ENCODE measurements at places on chromosomes 7 and 10. TPM values are rescaled to one million over a fixed set of nuclear protein-coding genes. Genes with fewer than 3 reads are reported as not detected.

DNA sequence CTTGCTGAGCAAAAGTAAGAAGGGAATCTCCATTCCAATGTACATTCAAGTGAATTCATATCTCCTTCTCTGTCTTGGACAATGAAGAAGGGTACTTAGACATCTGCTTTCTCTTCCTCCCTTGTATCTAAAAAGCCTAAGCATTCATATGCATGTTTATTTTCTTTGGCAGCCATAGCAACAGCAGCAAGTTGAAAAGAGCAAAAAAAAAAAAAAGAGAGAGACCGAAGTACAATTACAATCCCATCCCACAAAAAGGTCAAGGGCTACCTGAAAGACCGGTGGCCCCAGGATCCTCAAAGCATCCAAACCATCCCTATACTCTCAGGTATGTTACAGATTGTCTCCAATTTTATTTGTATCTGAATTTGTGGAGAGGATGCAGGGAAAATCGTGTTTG, 4.1 kb downstream of the OR2F1 start:
- H3K36me3 ChIP-seq, result no peaks in the 10 kb centered on the region
- no peak overlapping the region for H3K4me3 ChIP-seq
- no peak for DNase-seq
- no peak overlapping the region for H3K27ac ChIP-seq
- no peaks in the 10 kb centered on the region for H3K27me3 ChIP-seq

DNA sequence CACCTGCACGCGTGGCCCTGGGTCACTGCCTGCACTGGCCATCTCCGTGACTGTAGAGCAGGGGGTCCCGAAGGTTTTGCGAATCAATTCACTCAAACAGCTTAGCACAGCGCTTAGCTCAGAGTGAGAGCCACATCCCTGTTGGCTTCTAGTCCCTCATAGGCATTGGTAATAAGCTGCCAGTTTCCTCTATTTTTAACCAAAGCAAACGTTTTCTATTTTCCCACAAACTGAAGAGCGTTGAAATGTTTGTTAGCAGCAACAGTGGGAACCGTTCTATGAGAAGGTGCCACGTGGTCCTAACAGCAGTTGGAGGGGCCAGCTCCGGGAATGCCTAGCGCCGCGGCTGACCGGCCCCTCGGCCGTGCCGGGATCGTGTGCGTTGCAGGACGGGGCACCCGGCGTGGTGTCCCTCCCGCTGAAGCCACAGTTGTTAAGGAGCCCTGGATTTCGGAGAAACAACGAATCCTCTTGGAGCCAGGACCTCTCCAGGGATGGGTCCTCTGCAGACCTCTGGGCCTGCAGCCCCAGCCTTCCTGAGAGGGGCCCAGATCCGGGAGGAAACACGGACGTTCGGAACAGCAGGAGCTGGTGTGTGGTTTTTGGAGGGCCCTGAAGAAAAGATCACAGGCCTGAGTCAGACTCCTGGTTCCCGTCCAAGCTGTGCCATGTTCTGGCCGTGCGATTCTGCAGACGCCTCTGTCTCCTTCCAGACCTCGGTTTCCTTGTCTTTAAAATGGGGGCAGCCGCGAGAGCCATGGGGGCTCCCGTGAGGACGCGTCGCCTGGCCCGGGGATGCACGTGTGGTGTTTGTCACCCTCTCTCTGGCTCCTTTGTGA, 40.3 kb downstream of the FAM20C start:
- DNase-seq, result no peak
- H3K36me3 ChIP-seq, result no peaks in the 10 kb centered on the region

Gene MUC3A
- total RNA-seq, result 0.72 TPM

Gene ZPBP
- total RNA-seq, result 1.1 TPM

Gene SMC3
- total RNA-seq, result 36.2 TPM

Gene EGFR
- 54.6 TPM for total RNA-seq

Gene STYXL1
- total RNA-seq, result 25.2 TPM
